ENCODE measurements at places on chromosomes 2 and 18. TPM values are rescaled to one million over a fixed set of nuclear protein-coding genes. Genes with fewer than 3 reads are reported as not detected.
A peak's percentile ranks its signal among the peaks of the same experiment; 100 is the strongest.

Gene REG3G
- total RNA-seq = not detected

GRCh38 chr2:12587228-12587627, 129.5 kb upstream of the TRIB2 start:
- no peak for DNase-seq

GRCh38 chr2:117832905-117833613, 18.6 kb downstream of the DDX18 start:
- DNase-seq = peak; percentile 40

Gene CNTNAP5
- total RNA-seq = not detected

DNA sequence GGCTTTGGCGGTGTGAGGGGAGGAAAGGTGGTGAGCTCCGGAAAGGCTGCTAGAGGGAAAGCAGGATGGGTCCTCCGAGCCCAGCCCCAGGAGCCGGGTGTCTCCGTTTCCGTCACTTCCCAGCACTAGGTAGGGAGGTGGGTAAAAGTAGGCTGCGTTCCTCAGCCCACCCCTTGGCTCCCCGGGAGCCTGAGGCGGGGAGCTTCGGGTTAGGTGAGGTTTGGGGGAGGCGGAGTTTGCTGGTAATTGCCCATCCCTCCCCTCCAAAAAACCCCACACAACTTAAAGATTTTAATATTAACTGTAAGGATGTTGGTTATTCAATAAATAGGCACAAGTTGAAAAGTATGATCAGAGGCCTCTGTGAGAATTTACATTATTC, 552 bp upstream of the ATF2 start:
- DNase-seq = no peak

All from fibroblast of villous mesenchyme (primary cell).